Activated CD8-positive, alpha-beta memory T cell treated with anti-CD3 and anti-CD28 coated beads, Interleukin-2, amount 10 ng/mL, durations not matched to agents 7 days and 5 days (primary cell): ENCODE measurements at places on chromosomes 3 and 15.

GRCh38 chr3:51945031-51945840, 3.1 kb downstream of the PARP3 start:
- no peak for DNase-seq

GRCh38 chr3:192409201-192409837, 318.0 kb downstream of the FGF12 start:
- DNase-seq: no peak

DNA sequence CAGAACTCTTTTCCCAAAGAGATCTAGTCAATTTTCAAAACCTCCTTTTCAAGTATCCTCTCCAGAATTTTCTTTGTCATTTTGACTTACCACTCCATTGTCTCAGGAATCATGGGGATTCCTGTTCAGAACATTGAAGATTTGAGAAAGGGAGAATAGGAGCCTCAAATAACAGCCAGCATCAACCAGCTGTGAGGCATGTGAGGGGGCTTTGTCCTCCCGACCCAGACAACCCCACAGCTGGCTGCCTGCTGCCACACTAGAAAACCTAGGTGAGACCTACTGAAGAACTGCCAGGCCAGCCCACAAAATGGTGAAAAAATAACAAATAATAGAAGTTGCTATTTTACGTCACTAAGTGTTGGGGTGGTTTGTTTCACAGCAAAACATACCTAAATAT, 5.9 kb upstream of the ARHGEF26 start:
- no peak for DNase-seq

GRCh38 chr3:16439163-16439847, 74.2 kb downstream of the RFTN1 start:
- DNase-seq: no peak

DNA sequence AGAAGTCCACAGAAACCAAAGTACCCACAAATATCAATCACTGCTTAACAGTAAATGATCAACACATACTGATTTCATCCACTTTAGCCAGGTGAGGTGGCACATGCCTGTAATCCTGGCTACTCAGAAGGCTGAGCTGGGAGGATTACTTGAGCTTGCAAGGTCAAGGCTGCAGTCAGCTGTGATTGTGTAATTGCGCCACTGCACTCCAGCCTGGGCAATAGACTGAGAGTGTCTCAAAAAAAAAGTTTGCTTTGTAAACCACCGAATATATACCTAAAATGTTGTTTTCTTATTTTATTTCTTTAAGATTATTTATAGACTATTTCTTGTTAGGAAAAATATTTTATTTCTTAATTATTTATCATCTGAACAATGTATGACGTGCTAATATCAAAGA, 8.7 kb upstream of the ATP13A4 start:
- no peak for DNase-seq

- peak; percentile 58 for DNase-seq
Observed at GRCh38 chr15:43376017-43376705, 5.3 kb downstream of the TUBGCP4 start.

DNA sequence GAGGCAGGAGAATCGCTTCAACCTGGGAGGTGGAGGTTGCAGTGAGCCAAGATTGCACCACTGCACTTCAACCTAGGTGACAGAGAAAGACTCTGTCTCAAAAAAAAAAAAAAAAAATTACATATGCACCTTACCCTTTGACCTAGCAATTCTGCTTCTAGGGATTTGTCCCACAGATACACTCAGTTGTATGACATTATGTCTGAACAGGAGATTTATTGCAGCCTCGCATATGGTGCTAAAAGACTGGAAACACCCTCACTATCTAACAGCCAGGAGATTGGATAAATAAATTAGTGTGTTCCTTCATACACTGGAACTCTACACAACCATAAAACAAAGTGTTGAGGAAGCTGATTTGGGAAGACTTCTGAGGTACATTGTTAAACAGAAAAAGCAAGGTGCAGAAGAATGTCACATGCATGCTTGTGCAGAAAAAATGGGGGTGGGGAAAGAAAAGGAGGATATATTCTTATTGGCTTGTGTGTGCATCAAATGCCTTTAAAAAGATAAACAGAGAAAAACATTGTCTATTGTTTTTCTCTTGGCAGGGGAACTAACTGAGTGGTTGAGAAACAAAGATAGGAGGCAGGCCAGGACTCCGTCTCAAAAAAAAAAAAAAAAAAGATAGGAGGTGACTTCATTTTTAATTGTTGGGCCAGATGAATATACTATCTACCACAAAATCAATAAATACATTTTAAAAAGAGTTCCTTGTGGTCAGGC, 30.9 kb downstream of the PPCDC start:
- DNase-seq: no peak

GRCh38 chr3:128559486-128560225, 66.7 kb upstream of the GATA2 start:
- DNase-seq: no peak

DNA sequence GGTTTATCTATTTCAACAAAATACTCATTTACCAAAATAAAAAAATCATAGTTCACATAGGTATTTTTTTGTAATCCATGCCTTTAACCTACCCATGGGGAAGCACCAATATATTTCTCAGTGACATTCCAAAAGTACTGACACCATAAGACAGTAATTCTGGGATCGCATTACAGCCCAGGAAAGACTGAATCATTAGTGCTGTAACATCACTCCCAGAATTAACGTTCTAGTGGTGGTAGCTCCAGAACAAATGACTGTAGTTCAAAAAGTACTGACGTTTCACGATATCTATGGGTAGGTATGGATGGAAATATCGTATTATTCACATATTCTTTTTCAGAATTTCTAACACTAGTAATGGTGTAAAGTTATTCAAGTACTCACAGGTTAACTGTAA, 54.3 kb upstream of the NEK10 start:
- no peak for DNase-seq

GRCh38 chr3:24299246-24299805, 195.3 kb downstream of the THRB start:
- DNase-seq: no peak

DNA sequence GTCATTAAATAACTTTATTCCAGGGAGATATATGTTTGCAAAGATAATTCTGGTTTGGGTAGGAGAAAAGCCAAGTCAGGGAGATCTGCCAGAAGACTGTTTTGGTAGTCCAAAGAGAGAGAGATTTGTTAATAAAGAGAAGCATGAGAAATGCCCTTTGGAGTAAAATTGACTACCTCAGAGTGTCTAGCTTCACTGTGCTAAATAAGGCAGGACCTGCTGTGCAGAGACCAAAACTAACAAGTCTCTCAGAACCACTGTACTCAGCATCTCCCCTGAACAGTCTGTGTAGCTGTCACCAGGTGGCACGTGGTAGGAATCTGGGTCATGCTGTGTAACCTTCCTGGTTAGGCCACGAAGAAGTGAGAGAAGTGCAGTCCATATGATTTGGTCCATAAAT, 31.6 kb upstream of the SLC35G2 start:
- DNase-seq: peak; percentile 69

DNA sequence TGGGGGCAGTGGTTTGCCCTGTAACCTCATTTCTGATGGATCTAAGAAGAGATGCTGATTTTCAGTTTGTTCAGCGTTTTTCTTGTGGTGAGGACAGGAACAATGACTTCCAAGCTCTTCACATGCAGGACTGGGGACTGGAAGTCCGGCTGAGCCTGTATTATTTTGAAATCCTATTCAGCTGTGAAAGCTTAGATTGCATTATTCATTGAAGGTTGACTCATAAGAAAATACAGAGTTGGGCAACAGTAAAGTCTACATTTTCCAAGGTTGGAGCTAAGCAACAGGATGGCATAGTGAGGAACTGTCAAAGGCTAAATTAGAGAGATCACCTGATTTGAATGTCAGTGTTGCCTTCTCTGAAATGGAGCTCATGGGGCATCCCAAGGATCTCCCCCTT, 230.9 kb upstream of the FEZF2 start:
- DNase-seq: no peak

GRCh38 chr15:22239806-22240180, 159.5 kb downstream of the OR4M2 start:
- no peak for DNase-seq

GRCh38 chr3:188901671-188902287, 270.0 kb upstream of the TPRG1 start:
- no peak for DNase-seq

DNA sequence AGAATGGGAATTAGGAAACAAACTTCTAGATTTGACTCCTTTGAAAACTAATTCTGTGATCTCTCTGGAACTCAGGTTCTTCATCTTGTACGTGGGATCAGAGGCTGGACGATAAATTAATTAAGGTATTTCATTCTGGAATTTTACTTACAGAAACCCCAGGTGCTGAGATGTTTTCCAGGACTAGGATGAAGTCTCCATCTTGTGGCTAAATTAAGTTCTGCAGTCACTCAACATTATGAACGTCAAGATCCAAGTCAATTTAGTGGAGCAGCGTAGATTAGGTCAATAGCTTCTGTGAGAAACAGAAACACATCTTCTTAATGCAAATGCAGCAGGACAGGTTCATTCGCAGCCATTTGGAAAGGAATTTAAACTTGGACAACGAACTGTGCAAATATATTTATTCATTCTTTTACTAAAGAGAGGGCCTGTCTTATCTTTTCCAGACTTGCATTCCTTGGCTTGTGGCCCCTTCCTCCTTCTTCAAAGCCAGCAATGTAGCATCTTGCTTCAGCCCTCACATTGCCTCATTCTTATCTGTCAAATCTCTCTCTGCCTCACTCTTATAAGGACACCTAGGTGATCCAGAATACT, 26.7 kb upstream of the TMC3 start:
- no peak for DNase-seq

DNA sequence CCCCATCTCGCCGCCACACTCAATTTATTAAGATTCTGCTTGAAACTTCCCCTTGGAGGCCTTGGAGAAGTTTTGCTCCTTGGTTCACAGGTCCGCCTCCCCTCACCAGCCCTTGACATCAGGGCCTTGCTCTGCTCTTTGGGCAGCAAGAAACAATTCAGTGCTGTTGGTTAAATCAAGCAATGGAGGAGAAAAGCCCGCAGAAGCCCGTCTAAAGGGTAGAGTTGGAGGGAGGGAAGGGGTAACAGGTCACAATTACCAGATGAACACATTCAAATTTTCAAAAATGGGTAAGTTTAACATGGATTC, 429 bp downstream of the PARP9 start:
- peak; percentile 46 for DNase-seq

DNA sequence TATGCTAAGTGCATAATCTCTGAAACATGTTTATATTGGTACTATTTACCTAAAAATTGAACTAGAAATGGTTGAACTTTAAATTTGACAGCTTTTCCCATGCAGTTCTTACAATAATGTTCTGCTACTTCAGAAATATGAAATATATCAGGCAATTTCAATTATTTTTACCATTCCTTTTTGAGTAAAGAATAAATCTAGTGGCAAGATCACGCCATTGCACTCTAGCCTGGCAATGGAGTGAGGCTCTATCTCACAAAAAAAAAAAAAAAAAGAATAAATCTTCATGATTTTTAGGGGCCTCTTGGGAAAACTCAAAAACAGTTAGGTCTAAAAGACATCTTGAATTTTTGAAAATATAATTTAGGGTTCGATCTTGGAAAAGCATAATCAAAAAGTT, 10.6 kb upstream of the DNAAF4 start:
- no peak for DNase-seq

DNA sequence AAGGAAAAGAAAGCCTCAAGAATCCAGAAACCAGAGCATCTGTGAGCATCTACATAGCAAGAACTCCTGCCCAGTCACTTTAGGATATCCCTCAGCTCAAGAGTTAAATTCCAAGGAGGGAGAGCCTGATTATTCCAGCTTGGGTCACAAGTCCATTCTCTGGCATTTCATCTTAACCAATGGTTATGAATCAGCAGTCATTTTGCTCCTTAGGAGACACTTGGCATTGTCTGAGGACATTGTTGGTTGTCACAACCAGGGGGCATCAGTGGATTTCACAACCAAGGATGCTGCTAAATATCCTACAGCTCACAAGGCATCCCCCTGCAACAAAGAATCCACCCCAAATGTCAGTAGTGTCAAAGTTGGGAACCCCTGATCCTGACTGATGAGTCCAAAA, 51.0 kb upstream of the LMCD1 start:
- DNase-seq: no peak

DNA sequence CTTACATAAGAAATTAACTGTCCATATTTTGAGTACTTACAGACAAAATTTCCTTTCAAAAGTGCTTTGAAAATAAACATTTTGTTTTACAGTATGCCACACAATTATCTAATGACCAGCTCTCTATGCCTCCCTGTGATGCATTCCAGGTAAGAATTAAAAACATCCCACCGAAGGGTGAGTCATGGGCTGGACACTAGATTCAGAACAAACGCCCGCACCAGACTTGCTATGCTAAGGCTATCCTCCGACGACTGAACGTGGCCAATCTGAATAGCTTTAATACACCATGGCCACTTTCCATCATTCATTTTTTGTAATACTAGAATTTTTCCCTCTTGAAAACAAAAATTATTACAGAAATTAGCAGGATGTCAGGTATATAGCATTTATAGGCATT, 139.8 kb upstream of the TNIK start:
- DNase-seq: no peak

DNA sequence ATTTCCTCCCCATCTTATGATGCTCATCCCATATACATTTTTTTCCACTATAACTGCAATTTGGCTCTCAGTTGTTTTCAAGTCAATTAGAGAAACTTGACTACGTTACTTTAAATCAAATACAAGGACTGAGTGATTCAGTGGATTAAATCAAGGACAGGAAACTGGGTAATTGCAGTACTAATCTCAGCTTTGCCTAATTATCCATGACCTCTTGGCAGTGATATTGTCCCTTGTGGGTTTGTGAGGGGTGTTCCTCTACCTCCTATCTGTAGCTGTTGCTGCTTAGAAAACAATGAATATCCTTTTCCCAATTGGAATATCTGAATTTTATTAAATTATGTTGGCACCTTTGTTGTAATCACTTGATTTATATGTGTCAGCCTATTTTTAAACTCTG, 79.4 kb downstream of the ZPLD1 start:
- DNase-seq: no peak

GRCh38 chr15:95804484-95804883, 526.0 kb upstream of the NR2F2 start:
- DNase-seq: no peak

DNA sequence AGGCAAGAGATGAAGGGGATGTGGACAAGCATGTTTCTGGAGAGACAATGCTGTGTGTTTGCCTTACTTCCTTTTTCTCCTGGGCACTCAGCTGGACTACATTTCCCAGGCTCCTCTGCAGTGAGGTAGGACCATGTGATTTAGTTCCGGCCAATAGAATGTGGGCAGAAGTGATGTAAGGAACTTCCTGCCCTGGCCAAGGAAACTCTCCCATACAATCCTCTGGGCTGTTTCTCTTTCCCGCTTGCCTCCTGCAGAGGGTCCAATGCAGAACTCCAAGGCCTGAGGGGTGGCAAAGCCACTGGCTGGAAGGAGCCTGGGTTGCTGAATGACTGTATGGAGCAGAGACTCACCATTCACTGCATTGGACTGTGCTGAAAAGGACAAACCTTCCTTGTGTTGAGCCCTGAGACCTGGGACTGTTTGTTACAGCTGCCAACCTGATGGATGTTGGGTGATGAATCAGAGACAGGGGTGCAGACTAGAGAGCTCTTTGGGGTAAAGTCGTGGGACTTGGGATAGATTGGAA, 82.7 kb upstream of the SLC6A6 start:
- DNase-seq: peak; percentile 57

- no peak for DNase-seq
Observed at GRCh38 chr3:19907523-19907922, 26.5 kb downstream of the EFHB start.
